Dorsolateral prefrontal cortex (tissue), 122 donors: ENCODE measurements at places on chromosomes 4 and X. TPM values are rescaled to one million over a fixed set of nuclear protein-coding genes. Genes with fewer than 3 reads are reported as not detected.

The MSANTD1 gene
- total RNA-seq: 9.0 TPM

The MAGEA12 gene
- total RNA-seq: not detected

The TLR10 gene
- total RNA-seq: 1.4 TPM

The NPY1R gene
- 33.0 TPM for total RNA-seq

The CLCN4 gene
- total RNA-seq: 91.2 TPM

The SLC4A4 gene
- 73.3 TPM for total RNA-seq

The SNX12 gene
- total RNA-seq: 78.6 TPM

The USP38 gene
- 15.3 TPM for total RNA-seq

The CFAP47 gene
- total RNA-seq: 1.5 TPM

The CT45A2 gene
- total RNA-seq: not detected

The IL2 gene
- total RNA-seq: not detected

The ANKRD17 gene
- total RNA-seq: 125 TPM

The SLC10A6 gene
- total RNA-seq: 0.39 TPM

The KDM6A gene
- 28.7 TPM for total RNA-seq

The UGT2B11 gene
- total RNA-seq: not detected

The UCHL1 gene
- 824 TPM for total RNA-seq
